Immature natural killer cell (primary cell): ENCODE measurements at places on chromosomes 7 and 10. TPM values are rescaled to one million over a fixed set of nuclear protein-coding genes. Genes with fewer than 3 reads are reported as not detected.

UPK3B gene
- polyA plus RNA-seq: not detected

SLC13A1 gene
- not detected for polyA plus RNA-seq

DNA sequence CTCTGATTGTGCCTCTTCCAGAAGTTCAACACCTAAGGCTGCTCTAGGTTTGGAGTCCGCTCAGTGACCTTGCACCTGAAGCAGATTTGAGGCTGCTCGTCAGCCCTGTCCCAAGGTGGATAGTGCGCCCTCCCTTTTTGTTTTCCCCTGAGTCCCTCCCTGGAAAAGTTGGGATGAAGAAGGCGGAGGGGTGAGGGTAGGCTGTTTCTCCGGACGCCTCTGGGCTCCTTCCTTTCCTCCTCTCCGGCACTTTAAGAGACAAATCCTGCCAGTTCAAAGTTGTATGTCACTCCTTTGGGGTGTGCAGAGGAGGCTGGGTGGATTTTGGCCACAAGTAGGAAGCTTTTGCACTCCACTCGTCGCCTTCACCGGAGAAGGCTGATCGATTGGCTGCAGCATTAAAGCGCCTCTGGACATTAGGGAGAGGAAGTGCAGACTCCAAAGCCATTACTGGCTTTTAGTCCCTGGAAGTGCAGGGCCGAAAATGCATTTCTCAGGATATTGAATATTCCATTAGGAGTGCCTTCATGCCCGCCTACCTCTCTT lies 81.9 kb upstream of the PRKG1 start:
- peak overlapping the region; percentile 13 for H3K4me3 ChIP-seq
- H3K27ac ChIP-seq: no peak overlapping the region
- H3K36me3 ChIP-seq: no peaks in the 10 kb centered on the region
- DNase-seq: no peak
- peaks cover 3% of the 10 kb centered on the region for H3K27me3 ChIP-seq

DNA sequence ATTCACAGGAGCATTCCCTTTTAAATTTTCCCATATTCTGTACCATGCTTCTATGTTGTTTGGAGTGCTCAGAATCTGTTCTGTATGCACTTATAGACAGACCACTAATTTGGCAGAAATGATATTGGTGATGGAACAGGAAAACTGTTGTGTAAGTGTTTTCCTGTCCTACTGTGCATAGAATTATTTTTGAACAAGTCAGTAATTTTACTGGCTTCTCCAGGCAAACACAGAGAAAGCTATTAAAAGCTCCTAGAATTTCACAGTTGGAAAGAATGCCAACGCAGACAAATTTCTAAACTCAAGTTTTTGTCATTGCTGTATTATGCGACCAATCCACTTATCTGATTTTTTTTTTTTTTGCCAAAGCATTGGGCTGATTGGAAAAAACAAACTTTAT lies 55.7 kb downstream of the ANKMY2 start:
- no peaks in the 10 kb centered on the region for H3K4me1 ChIP-seq
- H3K4me3 ChIP-seq: no peak overlapping the region
- H3K27me3 ChIP-seq: no peaks in the 10 kb centered on the region
- H3K36me3 ChIP-seq: peaks cover 8% of the 10 kb centered on the region

- no peaks in the 10 kb centered on the region for H3K4me1 ChIP-seq
- no peak overlapping the region for H3K4me3 ChIP-seq
- no peaks in the 10 kb centered on the region for H3K36me3 ChIP-seq
- no peak for DNase-seq
- H3K27me3 ChIP-seq: peaks cover 2% of the 10 kb centered on the region
Observed at GRCh38 chr7:136496551-136496950, 371.9 kb upstream of the CHRM2 start.

GRCh38 chr10:21355591-21356011 lies 169.9 kb downstream of the SKIDA1 start:
- H3K27me3 ChIP-seq: peaks cover 3% of the 10 kb centered on the region
- H3K4me3 ChIP-seq: no peak overlapping the region
- H3K27ac ChIP-seq: no peak overlapping the region

DNA sequence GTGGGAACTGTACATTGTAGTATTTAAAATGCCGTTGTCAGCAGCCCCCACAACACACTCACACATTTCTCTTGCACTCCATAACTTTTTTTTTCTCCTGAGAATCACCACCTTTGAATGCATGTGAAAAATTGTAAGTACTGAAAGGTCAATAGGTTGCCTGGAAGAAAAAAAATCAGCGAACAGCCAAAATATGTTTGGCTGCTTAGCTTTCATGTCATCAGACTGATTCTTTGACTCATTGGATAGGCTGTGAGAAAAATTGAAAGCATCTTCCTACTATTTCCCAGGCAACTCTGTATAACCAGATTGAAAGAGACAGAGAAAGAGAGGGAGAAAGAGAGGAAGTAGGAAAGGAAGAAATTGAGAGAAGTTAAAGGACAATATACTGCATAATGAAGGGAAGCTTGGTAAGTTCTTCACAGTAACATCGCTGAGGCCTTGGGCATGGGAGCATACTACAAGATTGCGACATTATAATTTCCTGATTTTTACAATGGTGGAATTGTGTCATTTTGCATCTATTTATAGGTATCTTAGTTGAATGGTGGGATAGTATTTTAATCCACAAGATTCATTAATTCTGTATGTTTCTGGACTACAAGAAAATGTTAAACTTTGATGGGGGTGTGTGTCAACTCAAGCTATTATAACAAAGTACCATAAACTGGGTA lies 249.3 kb upstream of the KCND2 start:
- peaks cover 2% of the 10 kb centered on the region for H3K27me3 ChIP-seq
- no peak for DNase-seq
- H3K4me3 ChIP-seq: no peak overlapping the region
- H3K36me3 ChIP-seq: no peaks in the 10 kb centered on the region
- H3K27ac ChIP-seq: no peak overlapping the region

GRCh38 chr7:90111-91063 lies 102.0 kb upstream of the FAM20C start:
- H3K27me3 ChIP-seq: peaks cover 2% of the 10 kb centered on the region
- no peaks in the 10 kb centered on the region for H3K36me3 ChIP-seq
- DNase-seq: no peak
- no peak overlapping the region for H3K4me3 ChIP-seq
- no peak overlapping the region for H3K27ac ChIP-seq

DNA sequence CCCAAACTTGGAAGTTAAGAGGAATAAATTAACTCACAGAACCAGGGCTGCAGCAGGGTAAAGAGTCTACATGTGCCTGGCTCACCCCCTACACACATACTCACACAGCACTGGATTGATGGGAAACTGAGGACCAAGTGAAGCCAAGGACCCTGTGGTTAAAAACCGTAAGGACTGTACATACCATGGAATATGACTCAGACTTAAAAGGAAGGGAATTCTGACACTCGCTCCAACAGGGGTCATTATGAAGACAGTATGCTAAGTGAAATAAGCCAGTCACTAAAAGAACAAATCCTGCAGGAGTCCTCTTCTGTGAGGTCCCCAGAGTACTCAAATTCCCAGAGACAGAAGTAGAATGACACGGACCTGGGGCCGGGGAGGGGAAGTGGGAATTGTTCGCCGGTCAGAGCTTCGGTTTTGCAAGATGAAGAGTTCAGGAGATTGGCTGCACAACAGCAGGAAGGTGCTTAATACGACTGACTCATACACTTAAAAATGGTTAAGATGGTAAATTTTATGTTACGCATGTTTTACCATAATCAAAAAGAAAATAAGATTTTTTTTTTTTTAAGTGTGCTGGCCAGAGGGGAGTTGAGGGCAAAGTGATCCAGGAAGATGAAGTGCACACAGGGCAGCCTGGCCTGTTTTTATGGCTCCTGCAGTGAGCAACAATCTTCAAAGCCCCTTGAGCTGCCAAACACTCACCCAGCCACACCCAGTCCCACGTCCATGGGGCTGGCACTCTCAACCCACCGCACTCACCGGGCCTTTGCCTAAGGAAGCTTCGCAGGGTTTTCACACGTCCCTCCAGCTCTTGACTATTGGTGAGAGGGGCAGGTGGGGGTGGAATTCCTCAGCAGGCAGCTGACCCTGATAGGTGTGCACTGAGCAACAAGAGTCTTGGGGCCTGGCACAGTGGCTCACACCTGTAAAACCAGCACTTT lies 26.4 kb downstream of the DRGX start:
- DNase-seq: no peak
- no peaks in the 10 kb centered on the region for H3K36me3 ChIP-seq
- H3K27ac ChIP-seq: no peak overlapping the region
- H3K27me3 ChIP-seq: no peaks in the 10 kb centered on the region
- H3K4me3 ChIP-seq: no peak overlapping the region
